ENCODE measurements at places on chromosomes 5 and 9.
A peak's percentile ranks its signal among the peaks of the same experiment; 100 is the strongest.

DNA sequence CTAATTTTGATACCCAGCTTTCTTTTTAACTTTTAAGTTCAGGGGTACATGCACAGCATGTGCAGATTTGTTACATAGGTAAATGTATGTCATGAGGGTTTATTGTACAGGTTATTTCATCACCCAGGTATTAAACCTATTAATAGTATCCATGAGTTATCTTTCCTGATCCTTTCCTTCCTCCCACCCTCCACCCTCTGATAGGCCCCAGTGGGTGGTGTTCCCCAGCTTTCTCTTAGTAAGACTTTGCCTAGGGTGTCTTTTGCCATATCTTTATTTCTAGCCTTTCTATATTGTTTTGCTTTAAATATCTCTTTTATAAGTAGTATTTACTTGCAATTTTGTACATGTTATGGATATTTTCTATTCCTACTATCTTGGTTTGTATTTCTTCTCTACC lies 243.7 kb downstream of the SGCD start:
- no peak for DNase-seq

DNA sequence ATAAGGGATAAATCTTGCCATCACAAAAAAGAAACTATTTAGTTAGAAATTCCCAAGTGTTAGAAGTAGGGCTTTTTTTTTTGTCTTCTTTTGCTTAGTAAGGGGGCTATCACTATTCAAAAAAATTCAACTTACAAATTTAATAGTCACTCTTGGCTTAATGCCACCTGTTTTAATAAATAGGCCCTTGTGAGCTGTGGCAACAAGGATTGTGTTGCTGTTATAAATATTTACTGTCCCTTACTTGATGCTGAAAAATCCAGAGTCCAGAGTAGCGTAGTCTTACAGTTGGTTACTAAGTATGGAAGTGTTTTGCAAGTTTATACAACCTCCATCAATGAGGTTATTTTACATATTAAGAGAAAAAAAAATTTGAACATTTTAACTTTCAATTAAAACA lies 21.4 kb upstream of the CEP78 start:
- no peak for DNase-seq

DNA sequence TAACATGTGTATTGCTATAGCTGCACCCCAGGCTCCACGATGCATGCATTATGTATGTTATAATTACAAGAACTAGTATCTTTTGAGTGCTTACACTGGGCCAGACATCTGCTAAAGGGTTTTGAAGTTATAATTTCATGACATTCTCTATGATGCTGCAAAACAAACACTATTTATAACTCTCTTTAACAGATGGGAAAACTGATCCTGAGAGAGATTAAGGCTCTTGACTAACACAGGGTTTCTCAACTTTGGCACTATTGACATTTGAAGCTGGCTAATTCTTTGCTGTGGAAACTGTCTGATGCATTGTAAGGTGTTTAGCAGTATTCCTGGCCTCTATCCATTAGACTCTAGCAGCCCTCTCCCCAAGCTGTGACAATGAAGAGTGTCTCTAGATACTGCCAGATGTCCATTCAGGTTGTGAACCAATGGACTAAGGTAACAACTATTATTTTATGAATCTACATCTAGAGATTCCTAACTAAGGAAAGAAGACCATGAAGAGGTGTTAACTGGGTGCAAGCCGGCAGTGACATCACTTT lies 258.6 kb downstream of the ASTN2 start:
- DNase-seq: no peak

GRCh38 chr5:132003170-132003744 lies 8.2 kb downstream of the ACSL6 start:
- DNase-seq: peak; percentile 88

GRCh38 chr5:145937432-145938250 lies 1.3 kb downstream of the SH3RF2 start:
- peak; percentile 56 for DNase-seq

DNA sequence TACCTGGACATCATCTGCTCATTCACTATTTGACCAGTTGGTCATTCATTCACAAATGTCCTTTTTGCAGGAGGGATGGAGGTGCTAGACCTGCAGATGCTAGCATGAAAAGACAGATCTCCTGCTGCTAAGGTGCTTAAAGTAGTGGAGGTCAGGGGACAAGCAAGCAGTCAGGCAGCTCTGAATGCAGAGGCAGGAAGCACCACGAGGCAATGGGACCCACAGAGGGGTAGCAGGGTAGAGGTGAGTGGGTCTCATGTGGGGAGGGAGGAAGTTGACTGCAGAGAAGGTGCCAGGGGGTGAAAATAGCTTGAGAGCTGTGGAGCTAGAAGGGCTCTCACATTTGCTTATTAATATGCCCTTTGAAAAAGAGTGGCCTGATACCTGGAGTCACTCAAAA lies 25.2 kb downstream of the FXN start:
- DNase-seq: no peak

DNA sequence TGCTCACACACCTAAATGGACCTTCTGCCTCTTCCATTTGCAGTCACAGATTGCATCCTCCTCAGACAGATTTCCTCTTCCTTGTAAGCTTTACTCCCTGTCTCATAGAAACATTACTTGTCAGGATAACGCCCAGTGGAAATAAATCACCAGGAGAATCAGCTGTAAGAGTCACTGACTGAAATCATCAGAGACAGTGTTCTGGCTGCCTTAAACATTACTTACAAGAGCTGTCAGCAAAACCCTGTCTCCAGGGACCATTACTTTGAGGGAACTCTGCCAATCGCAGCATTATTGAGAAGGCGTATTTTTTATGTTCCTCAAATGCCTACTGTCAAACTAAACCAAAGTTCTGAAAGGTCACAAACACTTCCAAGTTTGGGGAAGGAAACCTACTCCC lies 5.9 kb downstream of the DPYSL3 start:
- no peak for DNase-seq

DNA sequence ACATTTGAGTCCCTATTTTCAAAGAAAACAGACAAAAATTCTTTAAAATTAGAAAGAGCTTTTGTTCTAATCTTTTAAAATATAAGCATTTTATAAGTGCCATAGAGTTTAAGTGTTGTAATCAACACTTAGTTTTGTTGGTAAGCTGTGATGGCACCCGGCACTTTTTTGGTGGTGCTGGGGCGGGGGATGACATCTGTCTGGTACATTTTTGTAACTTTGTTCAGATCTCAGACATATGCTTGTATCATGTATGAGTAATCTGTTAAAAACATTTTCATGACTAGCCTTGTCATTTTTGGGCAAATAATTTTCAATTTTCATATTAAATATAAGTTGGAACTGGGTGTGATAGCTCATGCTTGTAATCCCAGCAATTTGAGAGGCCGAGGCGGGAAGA lies 51.7 kb downstream of the UBAP1 start:
- no peak for DNase-seq

- no peak for DNase-seq
Measured at GRCh38 chr9:7376833-7377232, 422.7 kb downstream of the DMAC1 start.

DNA sequence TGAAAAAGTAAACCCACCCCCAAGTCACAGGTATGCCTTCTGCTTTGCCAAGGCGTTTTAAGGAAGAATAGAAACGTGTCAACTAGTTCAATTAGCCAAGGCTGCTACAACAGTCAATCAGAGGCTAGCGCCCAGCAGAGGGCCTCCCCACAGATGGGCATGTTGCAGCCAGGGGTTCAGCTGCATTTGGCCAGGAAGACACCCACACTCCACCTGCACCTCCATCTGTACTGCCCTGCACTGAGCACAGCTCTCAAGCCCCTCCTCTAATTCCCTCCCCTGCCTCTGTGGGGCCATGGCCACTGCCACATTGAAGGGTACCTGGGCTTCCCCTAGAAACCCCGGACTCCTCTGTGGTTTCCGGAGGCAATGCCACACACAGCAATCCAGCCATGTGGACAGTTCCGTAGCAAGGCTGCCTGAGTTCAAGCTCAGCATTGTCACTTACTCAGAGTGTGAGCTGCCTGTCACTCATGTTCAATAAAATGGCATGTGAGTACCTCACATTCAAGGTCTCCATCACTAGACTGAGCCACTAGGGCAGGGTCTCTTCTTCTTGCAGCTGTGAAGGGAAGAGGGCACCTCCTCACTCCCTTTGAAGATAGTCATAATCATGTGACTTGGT lies 248.4 kb downstream of the IRX2 start:
- DNase-seq: no peak

DNA sequence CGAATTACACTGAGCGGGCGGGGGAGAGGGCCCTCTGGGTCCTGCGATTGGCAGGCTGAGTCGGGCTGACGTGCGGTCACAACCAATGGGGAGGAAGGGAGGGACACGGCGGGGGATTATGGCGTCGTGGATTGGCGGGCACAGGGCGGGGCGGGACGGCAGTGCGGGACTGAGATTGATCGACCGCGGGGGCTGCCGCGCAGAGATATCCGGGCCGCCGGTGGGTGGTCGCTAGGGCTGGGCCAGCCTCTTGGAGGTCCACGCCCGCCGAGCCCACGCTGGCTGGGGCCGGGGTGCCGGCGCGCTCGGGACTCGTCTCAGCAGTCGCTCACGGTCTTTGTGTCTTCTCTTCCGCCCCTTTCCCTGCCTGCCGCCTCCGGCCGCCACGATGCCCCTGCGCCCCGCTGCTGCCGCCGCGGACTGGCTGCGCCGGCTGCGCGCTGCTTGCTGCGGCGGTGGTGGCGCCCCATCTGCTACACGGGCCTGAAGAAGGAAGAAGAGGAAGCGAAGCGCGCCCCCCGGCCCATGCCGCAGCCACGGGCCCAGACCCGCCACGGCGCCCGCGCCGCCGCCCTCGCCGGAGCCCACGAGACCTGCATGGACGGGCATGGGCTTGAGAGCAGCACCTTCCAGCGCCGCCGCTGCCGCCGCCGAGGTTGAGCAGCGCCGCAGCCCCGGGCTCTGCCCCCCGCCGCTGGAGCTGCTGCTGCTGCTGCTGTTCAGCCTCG lies at the start of gene RGMB:
Gene RGMB, plus strand, starts transcription at position 200 of the 728 bp plus-strand sequence. Its CDS starts 408 bp downstream, at position 608.
- DNase-seq: peak; percentile 99

- DNase-seq: no peak
Measured at GRCh38 chr5:65062469-65063083, 293.8 kb downstream of the CWC27 start.

DNA sequence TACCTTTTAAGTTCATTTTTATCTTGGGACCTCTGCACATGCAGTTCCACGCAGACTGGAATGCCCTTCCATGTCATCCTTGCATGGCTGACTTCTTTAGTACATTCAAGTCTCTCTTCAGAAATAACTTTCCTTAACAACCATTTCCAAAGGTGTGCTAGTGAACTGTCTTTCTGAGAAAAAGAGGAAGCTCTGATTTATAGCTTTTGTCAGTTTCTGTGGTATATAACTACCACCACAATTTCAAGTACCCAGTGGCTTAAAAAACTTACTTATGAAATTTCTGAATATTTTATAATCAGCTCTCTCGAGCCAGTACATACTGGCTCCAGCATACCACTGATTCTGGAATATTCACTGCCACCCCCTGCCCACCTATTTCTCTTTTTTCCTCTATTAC lies 1613.8 kb downstream of the MAT2B start:
- DNase-seq: no peak

GRCh38 chr5:120463991-120464626 lies at the start of gene PRR16:
TSS of gene PRR16 (plus strand) at chr5:120464300.
- DNase-seq: peak; percentile 68

- DNase-seq: no peak
Measured at GRCh38 chr5:159899067-159900049, 16.9 kb upstream of the ADRA1B start.

GRCh38 chr9:107281184-107281583 lies 1.9 kb upstream of the RAD23B start:
- DNase-seq: no peak
